ENCODE measurements at places on chromosomes 13 and 19. TPM values are rescaled to one million over a fixed set of nuclear protein-coding genes. Genes with fewer than 3 reads are reported as not detected.

TMEM190 gene
- not detected for total RNA-seq

RNASEH2A gene
- total RNA-seq, result 51.1 TPM

SLC15A1 gene
- total RNA-seq, result not detected

CEACAM7 gene
- not detected for total RNA-seq

CEACAM1 gene
- total RNA-seq, result 3.6 TPM

SMIM44 gene
- total RNA-seq, result not detected

ZNF177 gene
- 0.94 TPM for total RNA-seq

SIN3B gene
- 28.5 TPM for total RNA-seq

BRME1 gene
- 5.5 TPM for total RNA-seq

PODNL1 gene
- 0.25 TPM for total RNA-seq

GTF2F2 gene
- total RNA-seq, result 25.6 TPM

PABPC3 gene
- total RNA-seq, result 0.74 TPM

GRCh38 chr13:44231786-44232516 lies 141.7 kb upstream of the SERP2 start:
- DNase-seq, result peak; percentile 15
- peaks cover 2% of the 10 kb centered on the region for H3K27me3 ChIP-seq
- no peak overlapping the region for H3K27ac ChIP-seq

DNA sequence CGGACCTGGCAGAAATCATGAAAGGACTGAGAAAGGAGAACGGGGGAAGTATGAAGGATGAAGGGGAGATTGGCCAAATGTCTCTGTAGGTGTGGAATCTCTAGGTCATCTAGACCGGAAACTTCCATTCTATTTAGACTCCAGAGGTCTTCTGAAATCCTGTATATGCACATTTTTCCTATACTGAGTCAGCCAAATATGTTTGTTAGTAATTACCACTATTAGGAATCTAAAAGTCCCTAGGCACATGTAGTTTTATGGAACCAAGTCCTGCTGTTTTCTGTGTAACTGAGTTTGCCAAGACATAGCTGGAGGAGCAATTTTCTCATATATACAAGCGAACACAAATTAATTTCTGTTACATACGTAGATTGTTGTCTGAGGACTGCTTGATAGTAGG lies 498.1 kb downstream of the GPC5 start:
- H3K4me1 ChIP-seq, result no peaks in the 10 kb centered on the region
- no peak overlapping the region for H3K4me3 ChIP-seq
- no peaks in the 10 kb centered on the region for H3K36me3 ChIP-seq
- no peaks in the 10 kb centered on the region for H3K27me3 ChIP-seq

GRCh38 chr13:49939321-49939720 lies 3.2 kb upstream of the SPRYD7 start:
- peaks cover 7% of the 10 kb centered on the region for H3K4me1 ChIP-seq
- H3K27ac ChIP-seq, result no peak overlapping the region
- no peak overlapping the region for H3K4me3 ChIP-seq
- no peaks in the 10 kb centered on the region for H3K36me3 ChIP-seq
- no peaks in the 10 kb centered on the region for H3K27me3 ChIP-seq
- no peak for DNase-seq

- no peak overlapping the region for H3K27ac ChIP-seq
- no peak overlapping the region for H3K4me3 ChIP-seq
- no peaks in the 10 kb centered on the region for H3K27me3 ChIP-seq
- no peak for DNase-seq
- H3K4me1 ChIP-seq, result peaks cover 9% of the 10 kb centered on the region
- H3K36me3 ChIP-seq, result no peaks in the 10 kb centered on the region
Observed at GRCh38 chr13:24243302-24243701, 66.1 kb upstream of the C1QTNF9 start.

- H3K27ac ChIP-seq, result no peak overlapping the region
- H3K4me3 ChIP-seq, result peak overlapping the region; percentile 53
- no peaks in the 10 kb centered on the region for H3K36me3 ChIP-seq
Observed at GRCh38 chr19:29843180-29844051, 31.6 kb downstream of the CCNE1 start.

GRCh38 chr19:2326699-2327360 lies 1.6 kb downstream of the LSM7 start:
- no peak for DNase-seq
- peaks cover 35% of the 10 kb centered on the region for H3K36me3 ChIP-seq
- H3K4me1 ChIP-seq, result peaks cover 57% of the 10 kb centered on the region
- peak overlapping the region; percentile 99 for H3K27ac ChIP-seq
- H3K4me3 ChIP-seq, result peak overlapping the region; percentile 98

GRCh38 chr19:57334191-57334590 lies 13.9 kb downstream of the ZNF543 start:
- H3K4me1 ChIP-seq, result no peaks in the 10 kb centered on the region
- DNase-seq, result no peak
- H3K4me3 ChIP-seq, result no peak overlapping the region
- H3K36me3 ChIP-seq, result peaks cover 57% of the 10 kb centered on the region
- H3K27me3 ChIP-seq, result no peaks in the 10 kb centered on the region
- H3K27ac ChIP-seq, result no peak overlapping the region

DNA sequence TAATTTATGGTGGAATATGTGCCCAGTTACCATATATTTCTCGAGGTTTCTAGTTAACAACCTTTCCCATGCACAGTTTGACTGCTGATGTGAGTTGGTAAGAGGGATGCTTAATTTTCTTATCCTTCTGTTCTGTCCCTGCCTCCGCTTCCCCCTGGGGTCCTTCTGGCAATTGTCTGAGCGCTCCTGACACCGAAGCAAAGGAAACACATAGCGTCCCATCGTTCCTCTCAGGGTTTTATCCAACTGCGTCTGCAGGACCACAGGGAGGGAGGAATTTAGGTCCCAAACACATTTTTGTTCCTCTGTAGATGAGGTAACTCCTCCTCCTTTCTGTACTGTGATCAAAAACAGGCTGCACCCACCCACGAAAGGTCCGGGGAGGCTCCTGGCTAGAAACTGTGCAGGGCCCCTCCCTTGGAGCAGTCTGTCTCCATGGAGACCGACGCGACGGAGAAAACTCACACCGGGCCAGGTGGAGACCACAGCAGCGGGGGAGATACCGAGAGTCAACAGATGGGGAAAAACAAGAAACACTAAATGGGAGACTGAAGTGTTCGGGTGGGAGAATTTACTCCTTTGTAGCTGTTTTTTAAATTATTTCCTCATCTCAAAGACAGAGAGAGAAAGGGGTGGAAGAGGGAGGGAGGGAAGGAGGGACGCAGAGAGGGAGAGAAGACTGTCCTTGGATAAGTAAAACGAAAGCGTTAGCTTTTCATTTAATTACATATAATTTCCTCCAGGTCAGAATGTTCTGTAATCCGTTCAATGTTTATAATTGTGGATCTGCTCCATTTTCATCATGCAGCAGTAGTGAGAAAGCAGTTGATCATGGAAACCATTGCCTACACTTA lies 191.8 kb upstream of the NBEA start:
- no peaks in the 10 kb centered on the region for H3K36me3 ChIP-seq
- H3K4me3 ChIP-seq, result no peak overlapping the region
- H3K4me1 ChIP-seq, result no peaks in the 10 kb centered on the region
- no peak for DNase-seq
- H3K27me3 ChIP-seq, result peaks cover 14% of the 10 kb centered on the region
- no peak overlapping the region for H3K27ac ChIP-seq

GRCh38 chr13:49792550-49793324 lies at the start of gene KPNA3:
Gene KPNA3 (minus strand): TSS chr13:49792682. CDS start chr13:49792506, 176 bp downstream.
- peak within 1 kb of the TSS; percentile 89 for H3K4me3 ChIP-seq
- H3K27me3 ChIP-seq, result peaks cover 4% of the 10 kb centered on the region
- H3K27ac ChIP-seq, result peak within 1 kb of the TSS; percentile 88
- H3K36me3 ChIP-seq, result peaks cover 14% of the 10 kb centered on the region
- DNase-seq, result peak; percentile 98

DNA sequence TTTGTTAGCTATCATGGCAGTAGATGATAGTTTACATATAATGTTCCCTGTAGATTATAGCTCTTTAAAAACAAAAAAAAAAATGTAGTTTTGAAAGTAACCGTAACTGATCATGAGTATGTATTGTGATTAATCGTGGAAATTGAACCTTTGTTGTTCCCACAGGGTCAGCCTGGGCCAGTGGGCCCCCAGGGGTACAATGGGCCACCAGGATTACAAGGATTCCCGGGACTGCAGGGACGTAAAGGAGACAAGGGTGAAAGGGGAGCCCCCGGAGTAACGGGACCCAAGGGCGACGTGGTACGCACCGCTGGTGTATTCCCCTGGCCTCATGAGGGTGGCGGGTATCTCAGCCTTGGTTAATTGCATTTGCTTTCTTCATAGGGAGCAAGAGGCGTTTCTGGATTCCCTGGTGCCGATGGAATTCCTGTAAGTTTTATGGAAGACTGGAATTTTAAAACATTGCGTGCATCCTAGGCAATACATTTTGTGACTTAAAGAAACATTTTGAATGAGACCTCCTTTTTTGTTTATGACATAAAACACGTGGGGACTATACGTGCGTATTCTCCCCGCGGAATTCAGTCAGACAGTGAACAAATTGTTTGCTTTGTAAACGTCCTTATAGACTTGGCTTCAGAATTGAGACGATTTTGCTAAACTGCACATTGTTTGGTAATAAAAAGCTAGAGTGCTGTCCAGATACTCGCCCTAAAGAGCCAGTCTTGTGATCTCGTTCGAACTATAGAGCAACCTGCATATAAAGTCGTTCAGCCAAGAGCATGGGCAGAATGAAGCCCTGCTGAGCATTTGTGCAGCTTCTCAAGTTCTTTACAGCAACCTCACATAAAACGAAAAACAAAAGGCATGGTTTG lies 117.7 kb downstream of the COL4A2 start:
- no peak overlapping the region for H3K27ac ChIP-seq
- H3K27me3 ChIP-seq, result peaks cover 69% of the 10 kb centered on the region
- DNase-seq, result no peak
- no peaks in the 10 kb centered on the region for H3K36me3 ChIP-seq

- no peak for DNase-seq
- H3K27me3 ChIP-seq, result peaks cover 17% of the 10 kb centered on the region
- peaks cover 7% of the 10 kb centered on the region for H3K4me1 ChIP-seq
Observed at GRCh38 chr13:23427881-23428528, 5.5 kb downstream of the SACS start.

DNA sequence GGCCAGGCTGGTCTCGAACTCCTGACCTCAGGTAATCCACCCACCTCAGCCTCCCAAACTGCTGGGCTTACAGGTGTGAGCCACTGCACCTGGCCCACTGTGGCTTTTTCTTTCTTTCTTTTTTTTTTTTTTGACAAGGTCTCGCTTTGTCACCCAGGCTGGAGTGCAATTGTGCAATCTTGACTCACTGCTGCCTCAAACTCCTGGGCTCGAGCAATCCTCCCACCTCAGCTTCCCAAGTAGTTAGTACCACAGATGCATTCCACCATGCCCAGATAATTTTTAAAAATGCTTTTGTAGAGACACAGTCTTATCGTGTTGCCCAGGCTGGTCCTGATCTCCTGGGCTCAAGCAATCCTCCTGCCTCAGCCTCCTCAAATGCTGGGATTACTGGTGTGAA lies 12.1 kb upstream of the FCGBP start:
- no peak overlapping the region for H3K4me3 ChIP-seq
- DNase-seq, result no peak
- H3K4me1 ChIP-seq, result peaks cover 85% of the 10 kb centered on the region
- H3K36me3 ChIP-seq, result peaks cover 23% of the 10 kb centered on the region

DNA sequence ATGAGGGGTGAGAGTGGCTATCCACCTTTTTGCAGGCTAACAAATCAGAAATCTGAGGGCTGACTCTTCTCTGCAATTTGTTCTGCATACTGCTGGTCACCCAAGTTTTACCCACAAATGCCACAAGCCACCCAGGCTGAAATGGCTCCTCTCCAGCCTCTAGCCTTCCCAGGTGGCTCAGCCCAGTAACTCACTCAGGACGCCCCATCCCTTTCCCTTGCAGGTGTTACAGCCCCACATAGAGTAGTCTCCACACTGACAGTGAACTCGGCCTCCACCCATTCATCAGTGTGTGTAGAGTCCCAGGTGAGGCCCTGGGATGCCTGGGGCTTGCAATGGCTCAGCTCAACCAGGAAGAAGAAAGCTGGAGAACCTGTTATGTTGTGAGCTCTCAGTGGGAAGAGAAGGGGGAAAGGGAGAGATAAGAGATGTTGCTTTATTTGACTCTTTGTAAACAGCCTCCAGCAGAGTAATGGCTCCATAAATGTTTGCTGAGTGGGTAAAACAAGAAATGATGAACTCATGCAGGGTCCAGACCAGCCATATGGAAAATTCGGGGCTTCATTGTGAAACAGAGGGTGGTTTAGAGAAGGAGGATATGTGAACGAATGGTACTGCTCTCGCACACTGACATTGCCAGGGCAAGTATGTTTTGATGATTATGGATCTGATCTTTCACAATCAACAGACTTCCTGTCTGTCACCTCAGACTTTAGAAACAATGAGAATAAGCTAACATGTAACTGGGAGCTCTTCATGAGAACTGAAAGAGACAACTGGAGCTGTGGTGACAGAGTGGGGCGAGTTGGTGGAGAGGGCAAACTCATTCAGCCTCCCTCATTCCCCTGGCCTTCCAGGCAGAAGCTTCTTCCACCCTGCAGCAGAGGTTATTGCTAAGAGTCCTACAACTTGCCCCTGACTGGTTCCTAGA lies 74.2 kb upstream of the RFC3 start:
- H3K4me3 ChIP-seq, result no peak overlapping the region
- H3K4me1 ChIP-seq, result peaks cover 13% of the 10 kb centered on the region
- peak; percentile 18 for DNase-seq
- H3K27me3 ChIP-seq, result no peaks in the 10 kb centered on the region
- H3K27ac ChIP-seq, result peak overlapping the region; percentile 11

GRCh38 chr19:5343848-5344247 lies 3.2 kb upstream of the PTPRS start:
- peaks cover 41% of the 10 kb centered on the region for H3K27me3 ChIP-seq
- peaks cover 8% of the 10 kb centered on the region for H3K4me1 ChIP-seq
- no peak overlapping the region for H3K27ac ChIP-seq
- H3K36me3 ChIP-seq, result peaks cover 2% of the 10 kb centered on the region
- no peak for DNase-seq

DNA sequence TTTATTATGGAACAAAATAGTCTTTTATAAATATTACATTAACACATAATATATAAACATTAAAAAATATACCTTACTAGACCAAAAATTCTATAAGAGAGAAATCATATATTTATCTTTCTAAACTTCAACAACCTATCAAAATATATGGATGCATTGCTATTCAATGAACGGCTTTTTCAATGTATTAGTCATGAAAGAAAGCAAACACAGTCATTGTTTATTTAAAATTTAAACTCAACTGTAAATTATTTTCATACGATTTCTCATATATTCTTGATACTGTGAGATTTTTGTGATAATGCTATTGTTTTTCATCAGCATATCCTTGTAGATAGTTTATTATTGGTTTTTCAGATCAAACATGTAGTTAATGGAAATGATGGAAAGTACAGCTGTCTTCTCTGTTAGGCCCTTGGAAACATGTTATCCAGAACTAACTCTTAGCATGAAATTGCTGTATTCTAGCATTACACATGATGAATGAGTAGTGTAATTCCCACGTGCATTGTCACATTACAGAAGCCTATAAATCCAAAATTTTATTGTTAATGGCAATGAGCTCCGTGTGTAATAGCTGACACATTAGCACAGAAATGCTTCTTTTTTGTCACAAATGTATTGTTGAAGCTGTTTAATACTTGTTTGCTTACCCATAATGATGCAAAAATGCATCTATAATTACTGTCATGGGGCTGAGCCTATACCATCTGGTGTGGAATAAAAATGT lies 1639.9 kb downstream of the SLITRK5 start:
- no peak overlapping the region for H3K27ac ChIP-seq
- H3K4me3 ChIP-seq, result no peak overlapping the region
- DNase-seq, result no peak
- no peaks in the 10 kb centered on the region for H3K36me3 ChIP-seq
- no peaks in the 10 kb centered on the region for H3K27me3 ChIP-seq
- no peaks in the 10 kb centered on the region for H3K4me1 ChIP-seq

GRCh38 chr13:110136660-110137585 lies 170.0 kb downstream of the COL4A1 start:
- peaks cover 10% of the 10 kb centered on the region for H3K4me1 ChIP-seq
- DNase-seq, result no peak
- H3K36me3 ChIP-seq, result no peaks in the 10 kb centered on the region
- peak overlapping the region; percentile 68 for H3K4me3 ChIP-seq
- H3K27me3 ChIP-seq, result peaks cover 37% of the 10 kb centered on the region
